Activated T-helper 1 cell treated with anti-CD3 and anti-CD28 coated beads, Interleukin-2, amount 50 U/mL, for 16 hours (primary cell): ENCODE measurements at places on chromosomes 7 and 10.

- DNase-seq, result no peak
Measured at GRCh38 chr7:71133232-71133622, 1.3 kb downstream of the GALNT17 start.

DNA sequence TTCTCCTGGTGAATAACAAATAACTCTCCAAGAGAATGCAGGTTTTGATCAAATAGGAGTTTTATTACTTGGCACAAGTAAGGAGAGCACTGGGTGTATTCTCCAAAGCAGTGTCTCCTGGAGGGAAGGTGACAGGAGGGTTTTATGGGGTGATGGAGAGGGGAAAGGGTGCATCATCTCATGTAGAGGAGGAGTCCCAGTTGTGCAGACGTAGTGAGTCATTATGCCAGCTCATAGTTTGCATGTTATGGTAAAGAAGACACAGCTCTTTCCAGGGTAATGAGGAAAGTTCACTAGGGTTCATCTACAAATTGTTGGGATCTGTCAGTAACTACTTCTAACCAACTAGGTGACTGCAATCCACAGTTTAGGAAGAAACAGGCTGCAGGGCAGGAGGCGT is 347.9 kb upstream of the MEOX2 start:
- no peak for DNase-seq

DNA sequence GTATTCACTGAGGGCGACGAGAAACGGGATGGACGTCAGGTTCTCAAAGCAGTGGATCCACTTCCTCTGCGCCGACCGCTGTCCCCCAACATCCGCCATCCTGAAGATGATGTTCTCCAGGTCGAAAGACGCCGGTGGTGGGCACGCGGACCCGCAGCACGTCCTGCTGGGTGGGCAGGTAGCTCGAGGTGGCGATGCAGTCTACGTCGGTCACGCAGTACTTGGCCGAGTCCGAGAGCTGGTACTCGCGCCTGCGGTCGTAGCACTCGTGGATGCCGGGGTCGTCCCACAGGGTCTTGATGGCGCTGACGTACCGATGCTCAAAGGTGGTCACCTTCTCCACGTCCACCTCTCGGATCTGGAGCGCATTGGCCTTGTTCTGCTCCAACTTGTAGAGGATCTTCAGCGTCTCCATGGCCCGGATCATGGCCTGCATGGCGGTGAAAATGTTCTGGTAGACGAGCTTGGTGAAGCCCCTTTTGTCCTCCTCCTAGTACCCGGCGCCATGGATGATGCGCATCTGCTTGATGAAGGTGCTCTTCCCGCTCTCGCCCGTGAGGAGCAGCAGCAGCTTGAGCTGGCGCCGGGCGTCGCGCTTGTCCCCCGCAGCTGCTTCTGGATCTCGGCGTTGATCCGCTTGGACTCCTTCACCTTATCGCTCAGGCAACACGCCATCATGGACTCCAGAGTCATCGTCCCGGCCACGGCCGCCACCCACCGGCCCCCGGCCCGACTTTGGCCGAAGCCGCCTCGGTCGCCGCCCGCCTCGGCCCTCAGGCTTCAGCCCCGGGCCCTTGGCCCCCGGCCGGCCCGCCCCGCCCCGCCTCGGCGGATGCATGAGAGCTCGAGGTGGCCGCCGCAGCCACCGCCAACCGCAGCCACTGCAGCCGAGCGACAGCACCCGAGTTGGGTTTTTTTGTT is 122.9 kb upstream of the KCTD7 start:
- DNase-seq, result no peak

DNA sequence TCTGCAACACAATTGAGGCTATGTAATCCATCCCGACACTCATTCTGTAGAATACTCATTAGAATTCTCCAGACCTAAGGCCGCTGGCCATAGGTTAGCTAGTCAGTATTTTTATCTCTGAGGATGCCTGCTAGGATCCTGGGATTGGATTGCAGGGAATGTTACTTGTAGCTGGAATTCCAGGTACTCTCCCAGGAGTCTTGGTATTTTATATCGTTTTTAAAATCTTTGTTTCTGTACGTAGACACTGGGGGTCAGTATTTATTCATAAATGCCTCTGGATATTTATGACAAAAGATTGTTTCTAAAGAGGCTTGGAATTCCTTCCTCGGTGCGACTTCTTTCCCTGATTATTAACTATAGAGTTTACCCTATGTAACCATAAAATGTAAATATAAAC is 40.1 kb downstream of the BPGM start:
- DNase-seq, result no peak

DNA sequence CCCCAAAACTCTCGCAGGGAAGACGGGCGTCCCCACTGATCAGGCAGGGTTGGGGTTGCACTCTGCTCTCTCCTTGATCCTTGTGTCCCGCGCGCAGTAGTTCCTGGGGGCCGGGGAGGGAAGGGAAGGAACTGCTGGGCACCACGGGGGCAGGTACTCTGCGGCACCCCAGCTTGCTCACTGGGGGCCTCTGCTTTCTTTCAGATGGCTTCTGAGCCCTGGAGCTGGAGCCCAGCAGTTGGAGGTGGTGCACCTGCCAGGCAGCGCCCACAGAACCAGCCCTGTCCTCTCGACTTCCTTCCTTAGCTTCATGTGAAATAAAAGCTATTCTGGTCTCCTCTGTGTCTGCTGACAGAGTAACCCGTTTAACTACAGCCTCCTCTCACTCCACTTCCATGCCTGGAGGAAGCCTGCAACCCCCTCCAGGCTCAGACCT is 12.2 kb downstream of the PLAC9 start:
- no peak for DNase-seq

GRCh38 chr7:88015309-88015708 is 81.3 kb downstream of the ADAM22 start:
- DNase-seq, result no peak

- no peak for DNase-seq
Measured at GRCh38 chr7:3206771-3207191, 94.3 kb upstream of the SDK1 start.

DNA sequence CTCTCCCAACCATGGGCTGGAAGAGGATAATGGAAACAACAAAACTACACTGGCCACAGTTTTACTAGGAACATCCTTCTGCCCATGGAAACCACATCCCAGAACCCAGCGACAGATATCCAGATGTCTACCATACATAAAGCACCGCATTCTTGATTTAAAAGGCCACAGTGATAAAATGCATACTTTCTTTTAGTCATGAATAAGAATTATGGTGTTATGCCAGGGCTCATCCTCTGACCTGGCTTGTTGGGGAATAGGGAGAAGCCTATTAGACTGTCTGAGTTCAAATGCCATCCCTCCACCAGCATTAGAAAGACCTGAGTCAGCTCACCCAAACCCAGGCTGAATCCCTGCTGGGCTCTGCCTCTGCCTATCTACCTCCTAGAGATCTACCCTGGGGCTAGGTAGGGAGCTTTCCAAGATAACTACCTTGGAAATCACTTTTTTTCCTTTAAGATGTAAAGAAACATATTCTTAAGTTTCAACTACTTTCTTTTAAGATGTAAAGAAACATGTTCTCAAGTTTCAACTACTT is 5.2 kb downstream of the ABCA13 start:
- DNase-seq, result no peak

GRCh38 chr10:63987212-63987611 is 466.0 kb downstream of the REEP3 start:
- DNase-seq, result no peak

GRCh38 chr7:116780521-116780920 is 81.9 kb upstream of the CAPZA2 start:
- DNase-seq, result no peak

DNA sequence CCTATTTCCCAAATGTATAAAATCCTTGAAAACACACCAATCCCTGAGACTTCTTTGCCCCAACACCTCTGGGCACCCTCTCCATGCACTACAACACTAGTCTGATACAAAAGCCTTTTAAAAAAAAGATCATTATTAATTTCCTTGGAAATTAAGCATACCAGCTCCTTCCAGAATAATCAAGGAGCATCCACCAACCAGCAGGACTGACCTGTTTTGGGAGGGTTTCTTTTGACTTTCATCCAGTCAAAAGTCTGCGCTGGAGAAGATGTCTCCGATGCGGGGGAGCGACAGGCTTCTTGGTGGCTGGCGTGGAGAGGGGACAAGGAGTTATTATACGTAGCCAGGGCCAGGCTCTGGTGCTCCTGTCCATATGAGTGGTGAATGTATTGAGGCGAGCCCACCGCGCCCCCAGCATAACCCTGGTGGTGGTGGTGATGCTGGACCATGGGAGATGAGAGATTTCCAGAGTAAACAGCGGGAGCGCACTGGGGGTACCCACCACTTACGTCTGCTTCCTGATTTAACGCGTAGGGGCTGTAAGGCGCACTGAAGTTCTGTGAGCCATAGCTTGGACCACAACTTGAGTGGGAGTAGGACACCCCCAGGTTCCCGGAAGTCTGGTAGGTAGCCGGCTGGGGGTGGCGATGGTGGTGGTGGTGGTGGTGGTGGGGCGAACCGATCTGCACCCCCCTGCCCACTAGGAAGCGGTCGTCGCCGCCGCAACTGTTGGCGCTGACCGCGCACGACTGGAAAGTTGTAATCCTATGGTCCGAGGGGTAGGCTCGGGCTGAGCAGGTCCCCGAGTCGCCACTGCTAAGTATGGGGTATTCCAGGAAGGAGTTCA is 527 bp downstream of the HOXA1 start:
- DNase-seq, result no peak

- no peak for DNase-seq
Measured at GRCh38 chr7:2279896-2280295, 34.3 kb downstream of the SNX8 start.

DNA sequence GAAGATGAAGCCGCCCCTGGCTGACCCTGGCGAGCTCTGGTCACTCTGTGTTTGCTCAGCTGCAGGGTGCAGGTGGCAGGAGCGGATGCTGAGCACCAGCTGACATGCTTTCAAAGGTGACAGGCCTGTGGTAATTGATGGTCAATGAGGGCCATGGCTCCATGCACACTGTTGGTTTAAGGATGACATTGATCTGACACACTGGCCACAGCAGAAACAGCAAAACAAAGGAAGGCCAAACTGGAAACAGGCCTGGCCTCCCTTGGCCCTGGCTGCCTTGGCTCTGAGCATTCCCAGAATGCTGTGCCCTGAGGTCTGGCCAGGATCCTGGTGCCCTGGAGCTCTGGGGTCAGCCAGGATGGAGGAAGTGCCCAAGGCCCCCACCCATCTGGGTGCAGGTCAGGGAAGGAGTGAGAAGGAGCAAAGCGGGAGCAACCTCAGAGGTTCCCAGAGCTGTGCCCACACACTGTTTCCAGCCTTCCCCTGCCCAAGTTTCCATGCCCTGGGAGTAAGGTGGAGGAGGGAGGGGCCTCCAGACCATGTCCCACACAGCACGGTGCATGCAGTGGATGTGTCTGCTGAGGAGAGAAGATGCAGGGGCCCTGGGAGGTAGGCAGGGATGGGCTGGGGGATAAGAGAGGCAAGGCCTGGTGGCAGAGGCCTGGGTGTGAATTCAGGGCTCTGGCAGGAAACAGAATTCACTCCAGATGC is 302.2 kb downstream of the RPS24 start:
- no peak for DNase-seq

DNA sequence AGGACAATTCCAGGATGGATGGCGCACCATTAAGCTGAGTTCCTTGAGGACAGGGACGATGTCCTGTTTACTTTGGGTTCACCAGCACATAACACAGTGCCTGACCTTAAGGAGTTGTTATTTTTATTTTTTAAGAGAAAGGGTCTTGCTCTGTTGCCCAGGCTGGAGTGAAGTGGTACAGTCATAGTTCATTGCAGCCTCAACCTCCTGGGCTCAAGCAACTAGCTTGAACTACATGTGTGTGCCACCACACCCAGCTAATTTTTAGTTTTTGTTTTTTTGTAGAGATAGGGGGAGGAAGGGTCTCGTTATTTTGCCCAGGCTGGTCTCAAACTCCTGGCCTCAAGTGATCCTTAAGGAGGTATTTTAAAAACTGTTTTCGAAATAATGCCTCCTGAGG is 1.7 kb upstream of the CALU start:
- no peak for DNase-seq
